Stimulated activated CD4-positive, alpha-beta T cell treated with anti-CD3 and anti-CD28 coated beads, Interleukin-2, amount 100 ng/mL, for 48 hours (primary cell): ENCODE measurements at places on chromosomes 7 and 10.

GRCh38 chr7:80151274-80151665 is 16.6 kb downstream of the GNAI1 start:
- DNase-seq, result no peak

DNA sequence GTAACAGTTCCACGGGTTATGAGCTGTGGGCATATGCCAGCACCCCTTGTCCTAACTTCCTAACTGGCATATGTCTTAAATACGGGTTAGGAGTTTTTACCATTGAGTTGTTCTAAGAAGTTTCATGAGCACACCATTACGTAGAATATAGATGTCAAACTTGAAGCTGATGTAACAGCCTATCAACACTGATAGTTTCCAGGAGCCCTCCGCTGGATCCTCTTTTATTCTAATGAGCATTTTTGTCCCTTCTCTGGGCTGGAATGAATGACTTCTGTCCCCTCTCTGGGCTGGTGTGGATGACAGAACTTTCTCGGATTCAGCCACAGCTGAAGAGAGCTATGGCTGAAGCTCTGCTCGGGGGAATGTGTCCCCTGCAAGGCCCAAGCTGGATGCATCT is 256.3 kb downstream of the SORCS1 start:
- no peak for DNase-seq

DNA sequence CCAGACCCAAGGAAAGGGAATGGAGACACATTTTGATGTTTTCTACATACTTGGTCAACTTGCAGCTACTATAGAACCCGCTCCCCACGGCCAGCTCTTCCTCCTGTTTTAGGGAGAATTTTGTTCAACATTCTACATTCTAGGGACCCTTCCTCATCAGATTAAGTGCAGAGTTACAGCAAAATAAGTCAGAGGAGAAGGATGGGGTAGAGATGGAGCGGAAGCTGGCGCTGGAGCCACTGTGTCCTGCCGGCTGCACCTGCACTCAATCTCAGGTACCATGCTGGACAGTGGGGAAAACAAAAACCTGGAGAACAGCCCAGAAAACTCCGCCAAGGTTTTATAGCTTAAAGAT is 79.4 kb upstream of the EN2 start:
- DNase-seq, result no peak

- no peak for DNase-seq
These were observed 141.2 kb downstream of the LHPP start for GRCh38 chr10:124602646-124603365.

- DNase-seq, result no peak
These were observed 428.8 kb downstream of the SH2D4B start for GRCh38 chr10:80966326-80966986.

GRCh38 chr7:82017334-82017943 is 247.6 kb upstream of the HGF start:
- no peak for DNase-seq

GRCh38 chr10:88497913-88498312 is 85.2 kb downstream of the RNLS start:
- DNase-seq, result no peak

DNA sequence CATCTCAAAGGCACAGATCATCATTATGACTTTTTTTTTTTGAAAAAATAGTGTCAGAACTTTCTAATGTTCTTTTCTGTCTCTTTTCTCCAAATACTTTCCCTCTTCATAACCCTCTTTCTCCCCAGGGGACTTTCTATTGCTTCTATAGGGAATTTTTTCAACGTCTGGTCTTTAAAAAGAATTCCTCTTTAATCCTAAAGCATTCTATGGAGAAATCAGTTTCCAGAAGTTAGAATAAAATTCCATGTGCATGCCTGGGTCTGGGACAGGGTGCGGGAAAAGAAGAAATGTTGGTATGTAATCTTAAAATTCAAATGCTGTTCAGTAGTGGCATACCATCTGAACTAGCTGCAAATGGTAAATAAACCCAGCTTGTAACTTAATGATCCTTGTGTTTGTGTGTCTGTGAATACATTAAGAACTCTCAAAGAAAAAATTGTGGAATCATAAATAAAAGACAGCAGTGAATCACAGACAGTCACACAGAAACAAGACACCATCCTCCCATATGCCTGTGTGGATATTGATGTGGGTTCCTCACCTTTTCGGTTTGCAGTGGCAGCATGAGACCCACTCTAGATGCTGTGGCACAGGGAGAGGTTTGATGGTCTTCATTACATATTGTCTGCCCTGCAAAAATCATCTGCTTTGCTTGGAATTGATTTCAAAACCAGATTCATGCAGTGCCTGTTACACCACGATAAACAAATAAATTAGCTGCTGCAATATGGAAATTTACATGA is 374.7 kb upstream of the NRP1 start:
- DNase-seq, result no peak

DNA sequence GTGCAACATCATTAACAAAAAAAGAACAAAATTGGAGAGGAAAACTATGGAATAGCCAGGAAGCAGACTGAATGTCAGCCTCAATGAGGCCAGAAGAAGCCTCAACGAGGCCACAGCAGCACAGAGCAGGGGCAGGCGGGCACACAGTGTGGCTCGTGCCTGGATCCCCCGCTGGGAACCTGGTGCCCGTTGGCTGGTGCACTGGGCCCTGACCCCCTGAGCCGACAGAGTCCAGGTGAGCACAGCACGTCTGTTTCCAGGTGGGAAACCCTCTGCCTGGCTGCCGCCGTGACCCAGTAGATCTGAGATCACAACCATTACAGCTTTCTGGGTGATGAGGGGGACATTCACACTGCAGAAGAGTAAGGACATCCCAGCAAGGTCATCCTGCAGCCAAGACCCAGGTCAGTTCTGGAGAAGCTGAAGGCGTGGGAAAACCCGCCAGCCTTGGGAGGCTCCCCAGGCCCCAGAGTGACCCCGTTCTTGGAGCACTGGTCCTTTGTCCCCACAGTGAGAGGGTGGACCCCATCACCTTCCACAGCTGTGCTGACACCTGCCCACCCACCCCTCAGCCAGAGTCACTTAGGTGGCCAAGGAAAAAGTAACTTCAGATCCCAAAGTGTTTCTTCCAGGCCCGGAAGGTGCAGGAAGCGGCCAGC is 222.1 kb downstream of the ADARB2 start:
- DNase-seq, result no peak

- no peak for DNase-seq
These were observed 19.9 kb upstream of the MAP3K8 start for GRCh38 chr10:30413996-30414576.

DNA sequence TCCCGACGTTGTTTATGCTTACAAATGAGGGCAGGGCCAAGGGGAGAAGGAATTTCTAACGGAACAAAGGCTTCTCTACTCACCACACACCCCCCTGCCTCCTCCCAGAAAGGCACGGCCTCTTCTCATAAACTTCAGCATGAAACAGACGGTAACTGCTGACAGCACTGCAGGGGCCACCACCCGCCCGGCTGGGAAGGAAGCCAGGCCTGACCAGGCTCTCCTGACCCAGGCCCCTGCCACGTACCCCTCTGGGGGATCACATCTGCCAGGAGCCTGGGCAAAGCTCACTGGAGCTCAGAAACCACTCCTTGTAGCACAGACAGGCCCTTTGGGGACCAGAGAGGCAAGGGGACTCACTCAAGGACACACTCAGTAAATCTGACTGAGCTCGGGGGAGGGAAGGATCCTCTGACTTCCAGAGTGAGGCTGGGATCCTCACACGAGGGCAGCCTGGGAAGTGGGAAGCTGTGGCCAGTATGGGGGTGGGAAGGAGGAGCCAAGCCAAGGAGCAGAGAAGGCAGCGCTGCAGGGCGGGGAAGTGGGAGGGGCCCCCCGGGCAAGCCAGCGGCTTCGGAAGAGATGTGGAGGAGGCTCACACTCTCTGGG is 46.1 kb downstream of the ZCCHC24 start:
- no peak for DNase-seq

DNA sequence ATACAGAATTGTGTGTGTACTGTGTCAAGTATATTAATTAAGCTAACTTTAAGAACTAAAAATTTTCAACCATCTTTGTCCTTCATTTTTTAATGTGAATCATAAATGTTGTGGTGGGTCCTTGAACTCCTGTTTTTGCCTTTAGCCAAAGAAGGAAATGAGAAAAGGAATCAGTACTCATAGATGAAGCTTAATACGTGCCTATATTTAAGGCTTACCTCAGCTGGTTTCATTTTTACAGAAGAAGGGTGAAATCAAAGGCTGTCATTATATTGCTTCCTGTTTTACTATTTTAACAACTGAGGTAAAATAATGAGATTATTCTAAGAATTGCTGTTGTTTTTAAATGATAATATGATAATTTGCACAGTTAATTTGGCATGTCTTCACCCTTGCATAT is 6.3 kb upstream of the SNX13 start:
- no peak for DNase-seq

DNA sequence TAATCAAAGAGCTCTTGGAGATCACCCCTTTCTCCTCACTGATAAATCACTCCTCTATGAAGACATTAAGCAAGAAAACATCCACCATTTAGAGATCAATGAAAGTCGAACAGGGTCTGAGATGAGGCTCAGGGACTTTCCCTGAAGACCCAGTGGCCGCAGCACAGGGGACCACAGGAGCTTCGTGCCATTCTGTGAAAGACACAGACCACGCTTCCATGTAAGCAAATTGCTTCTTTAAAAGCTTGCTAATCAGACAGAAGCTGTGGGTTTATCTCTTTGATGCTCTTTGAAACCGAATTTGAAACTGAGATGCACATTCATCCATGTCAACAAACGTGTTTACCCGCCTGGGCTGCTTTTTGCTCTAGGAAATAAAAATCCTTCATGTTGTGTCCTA is 231.9 kb upstream of the PPP2R2D start:
- no peak for DNase-seq

GRCh38 chr7:94591176-94591575 is 64.8 kb downstream of the SGCE start:
- DNase-seq, result no peak

- no peak for DNase-seq
These were observed 263.1 kb upstream of the CXCL12 start for GRCh38 chr10:44647877-44648542.

DNA sequence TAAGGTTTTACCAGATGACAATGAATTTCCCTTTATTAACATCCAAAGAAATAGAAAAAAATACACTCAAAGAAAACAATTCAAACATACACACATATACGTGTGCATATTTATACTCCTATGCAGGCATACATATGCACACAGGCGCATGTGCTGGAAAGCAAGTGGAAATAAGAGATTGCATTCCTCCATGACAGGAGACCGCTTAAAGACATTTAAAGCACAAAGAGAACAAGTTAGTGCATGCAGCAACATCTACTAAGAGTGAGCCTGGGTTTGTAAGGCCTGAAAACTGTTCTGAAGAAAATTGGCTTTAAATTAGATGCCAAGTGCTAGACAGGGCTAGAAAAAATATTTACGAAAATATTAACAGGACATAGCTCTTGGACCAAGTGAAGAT is 40.1 kb upstream of the PPP1R17 start:
- DNase-seq, result no peak

DNA sequence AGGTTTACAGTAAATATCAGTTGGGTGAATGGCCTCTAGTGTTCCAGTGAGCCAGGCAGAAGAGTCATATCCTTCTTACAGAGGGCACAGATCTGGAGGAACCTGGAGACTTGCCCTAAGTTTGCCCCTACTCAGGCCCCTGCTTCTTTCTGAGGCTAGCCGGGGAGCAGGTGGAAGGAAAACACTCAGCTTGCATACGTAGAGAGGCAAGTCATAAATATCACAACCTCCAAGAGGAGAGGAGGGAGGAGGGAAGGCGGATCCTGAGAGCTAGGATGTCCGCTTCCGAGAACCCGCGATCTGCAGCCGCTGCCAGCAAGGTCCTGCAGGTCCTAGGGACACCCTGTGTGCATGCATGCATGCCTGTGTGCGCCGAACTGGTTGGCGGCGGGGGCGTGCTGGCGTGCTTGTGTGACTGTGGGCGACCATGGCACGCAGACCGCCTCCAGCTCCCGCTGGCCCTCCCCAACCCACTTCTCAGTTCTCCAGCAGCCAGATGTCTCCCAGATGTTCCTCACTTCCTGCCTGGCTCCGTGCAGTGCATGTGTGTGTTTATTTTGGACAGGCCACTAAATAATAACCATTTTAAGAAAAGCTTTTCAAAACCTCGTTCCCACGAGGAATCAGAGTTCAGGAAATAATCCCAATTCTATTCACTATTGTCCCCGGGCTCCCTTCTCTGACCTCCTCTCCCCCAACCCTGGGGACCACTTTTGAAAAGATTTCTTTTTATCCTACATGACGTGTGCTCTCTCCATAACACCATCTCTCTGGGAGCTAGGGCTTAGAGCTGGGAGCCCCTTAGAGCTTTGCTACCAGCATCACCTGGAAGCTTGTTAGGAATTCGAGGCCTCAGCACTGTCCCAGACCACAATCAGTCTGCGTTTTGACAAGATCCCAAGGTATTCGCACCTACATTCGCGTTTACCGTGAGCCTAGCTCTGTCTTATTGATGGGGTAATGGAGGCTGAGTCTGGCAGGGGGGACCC is 32.4 kb downstream of the UNC5B start:
- DNase-seq, result no peak

GRCh38 chr7:11239316-11239715 is 265.6 kb downstream of the PHF14 start:
- DNase-seq, result no peak

DNA sequence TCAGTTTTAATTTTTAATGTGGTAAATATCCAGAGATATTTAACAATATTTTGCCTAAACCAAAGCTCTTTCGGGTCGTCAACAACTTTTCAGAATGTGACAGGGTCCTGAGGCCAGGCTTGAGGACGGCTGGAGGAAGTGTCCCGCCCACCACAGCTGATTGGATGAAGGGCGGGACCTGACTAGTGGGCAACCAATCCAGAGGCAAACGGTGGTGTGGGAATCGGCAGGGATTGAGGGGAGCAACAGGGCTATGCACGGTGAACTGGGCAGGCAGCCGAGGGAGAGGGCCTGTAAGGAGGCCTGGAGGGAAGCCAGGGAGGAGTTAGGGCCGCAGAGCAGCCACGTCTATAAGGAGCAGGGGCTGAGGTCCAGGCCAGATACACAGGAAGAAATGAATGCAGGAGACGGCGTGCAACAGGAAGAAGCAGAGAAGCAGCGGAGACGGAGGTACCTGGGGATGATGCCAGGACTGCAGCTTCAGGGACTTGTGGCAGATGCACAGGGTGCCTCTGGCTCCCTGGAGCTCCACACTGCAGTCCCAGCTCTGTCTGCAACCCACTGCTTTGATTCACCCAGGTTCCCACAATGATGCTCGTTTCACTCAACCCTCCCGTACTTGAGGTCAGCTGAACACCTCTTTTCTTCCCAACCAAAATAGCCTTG is 46.1 kb upstream of the ZMIZ1 start:
- no peak for DNase-seq

GRCh38 chr7:139231513-139232376 is 708 bp downstream of the UBN2 start:
- DNase-seq, result peak; percentile 9
